Breast epithelium (tissue), 4 donors: ENCODE measurements at places on chromosomes 7 and 10. TPM values are rescaled to one million over a fixed set of nuclear protein-coding genes. Genes with fewer than 3 reads are reported as not detected.

RABGEF1 gene
- 33.4 TPM for total RNA-seq

DNA sequence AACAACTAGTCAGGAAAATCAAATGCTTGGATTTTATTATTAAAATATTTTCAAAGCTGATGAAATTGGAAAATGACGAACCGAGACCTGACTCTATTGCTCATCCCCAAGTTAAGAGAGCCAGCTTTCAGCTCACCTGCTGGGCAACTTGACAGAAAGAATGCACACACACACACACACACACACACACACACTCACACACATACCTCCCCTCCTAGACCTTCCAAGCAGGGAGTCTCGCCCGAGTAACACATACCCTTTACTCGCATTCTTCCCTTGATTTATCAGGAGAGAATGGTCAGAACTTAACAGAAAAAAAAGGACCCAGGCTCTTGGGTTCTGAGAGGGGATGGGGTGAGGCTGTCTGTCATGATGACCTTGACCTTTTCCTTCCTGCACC, 19.1 kb downstream of the GPRIN2 start:
- no peak overlapping the region for H3K27ac ChIP-seq
- no peak for DNase-seq
- no peaks in the 10 kb centered on the region for H3K36me3 ChIP-seq
- H3K4me1 ChIP-seq: no peaks in the 10 kb centered on the region
- no peaks in the 10 kb centered on the region for H3K27me3 ChIP-seq

DNA sequence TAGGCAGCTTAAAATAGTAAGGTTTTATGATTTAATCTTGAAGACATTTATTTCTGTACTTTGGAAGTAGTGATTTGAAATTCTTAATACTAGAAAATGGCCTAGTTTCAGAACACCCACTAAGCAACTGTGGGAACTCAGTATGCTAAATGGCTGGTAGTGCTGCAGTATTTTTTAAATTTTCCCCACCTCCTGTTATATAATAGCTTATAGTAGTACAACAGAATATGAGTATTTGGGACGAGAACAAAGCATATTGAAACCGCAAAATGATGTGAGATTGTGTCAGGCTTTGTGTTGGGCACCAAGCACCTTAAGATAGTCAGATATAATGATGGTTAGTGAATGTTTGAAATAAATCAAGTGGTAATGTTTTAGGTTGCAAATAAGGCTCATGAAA, 8.1 kb downstream of the SHOC2 start:
- no peaks in the 10 kb centered on the region for H3K4me1 ChIP-seq
- no peak overlapping the region for H3K4me3 ChIP-seq
- DNase-seq: no peak
- no peaks in the 10 kb centered on the region for H3K27me3 ChIP-seq

CWF19L1 gene
- 22.6 TPM for total RNA-seq

MGAM2 gene
- total RNA-seq: 2.3 TPM

GRCh38 chr10:123415523-123415922, 250.6 kb upstream of the GPR26 start:
- no peaks in the 10 kb centered on the region for H3K27me3 ChIP-seq
- no peaks in the 10 kb centered on the region for H3K4me1 ChIP-seq
- no peaks in the 10 kb centered on the region for H3K36me3 ChIP-seq
- H3K4me3 ChIP-seq: no peak overlapping the region

DNA sequence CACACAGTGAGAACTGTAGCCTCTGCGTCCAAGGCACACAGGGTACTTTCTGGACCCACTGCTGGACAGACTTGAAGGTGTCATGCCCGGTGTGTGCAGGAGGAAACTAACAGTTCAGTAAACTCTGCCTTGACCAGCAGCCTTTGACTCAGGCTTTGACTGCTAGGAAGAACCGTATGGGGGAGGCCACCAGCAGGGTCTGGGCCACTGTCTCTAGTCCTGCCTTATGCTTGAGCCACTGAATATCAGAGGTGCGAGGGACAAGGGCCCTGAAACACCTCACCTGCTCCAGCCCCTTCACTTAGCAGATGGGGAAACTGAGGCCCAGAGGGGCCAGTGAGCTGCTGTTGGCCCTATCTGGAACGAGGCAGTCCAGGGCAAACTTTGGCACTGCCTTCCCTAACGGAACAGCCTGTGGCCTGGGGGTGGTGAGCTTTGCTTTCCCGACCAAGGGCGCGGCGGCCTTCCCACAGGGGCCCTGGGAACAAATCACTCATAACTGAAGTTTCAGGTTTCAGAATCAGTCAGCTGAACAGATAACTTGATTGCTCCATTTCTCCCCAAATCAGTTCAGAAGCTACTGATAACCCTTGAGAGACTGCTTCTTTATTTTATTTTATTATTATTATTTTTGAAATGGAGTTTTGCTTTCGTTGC, 130.0 kb downstream of the FAM53B start:
- no peak overlapping the region for H3K4me3 ChIP-seq
- H3K27ac ChIP-seq: no peak overlapping the region
- H3K4me1 ChIP-seq: no peaks in the 10 kb centered on the region
- no peaks in the 10 kb centered on the region for H3K36me3 ChIP-seq
- no peak for DNase-seq
- no peaks in the 10 kb centered on the region for H3K27me3 ChIP-seq

DNA sequence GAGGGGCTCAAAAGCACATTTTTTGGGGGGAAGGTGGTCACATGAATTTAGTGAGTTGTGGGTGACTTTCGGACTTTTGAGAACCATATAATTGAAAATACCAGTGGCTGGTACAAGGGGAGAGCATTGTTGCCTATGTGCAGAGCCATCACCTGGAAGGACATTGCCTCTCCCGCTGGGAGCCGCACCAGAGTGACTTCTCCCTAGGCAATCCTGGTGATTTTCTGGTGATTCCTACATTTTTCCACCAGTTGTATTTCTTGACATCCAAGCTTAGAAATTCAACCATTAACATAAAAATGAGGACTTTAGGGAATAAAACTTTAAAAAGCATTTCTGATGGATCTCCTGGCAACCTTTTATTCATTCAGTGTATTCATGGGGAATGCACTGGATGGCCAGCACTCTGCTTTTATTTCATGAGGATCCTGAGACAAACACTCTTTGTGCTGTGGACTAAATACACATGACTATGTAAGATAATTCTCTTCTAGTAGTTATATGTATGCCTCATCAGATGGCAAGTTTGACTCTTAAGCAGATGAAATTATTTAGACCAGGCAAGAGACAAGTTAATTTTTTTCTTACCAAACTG, 41.8 kb upstream of the MKI67 start:
- H3K4me3 ChIP-seq: no peak overlapping the region
- H3K36me3 ChIP-seq: no peaks in the 10 kb centered on the region
- H3K27me3 ChIP-seq: peaks cover 8% of the 10 kb centered on the region
- DNase-seq: no peak
- no peaks in the 10 kb centered on the region for H3K4me1 ChIP-seq

DNA sequence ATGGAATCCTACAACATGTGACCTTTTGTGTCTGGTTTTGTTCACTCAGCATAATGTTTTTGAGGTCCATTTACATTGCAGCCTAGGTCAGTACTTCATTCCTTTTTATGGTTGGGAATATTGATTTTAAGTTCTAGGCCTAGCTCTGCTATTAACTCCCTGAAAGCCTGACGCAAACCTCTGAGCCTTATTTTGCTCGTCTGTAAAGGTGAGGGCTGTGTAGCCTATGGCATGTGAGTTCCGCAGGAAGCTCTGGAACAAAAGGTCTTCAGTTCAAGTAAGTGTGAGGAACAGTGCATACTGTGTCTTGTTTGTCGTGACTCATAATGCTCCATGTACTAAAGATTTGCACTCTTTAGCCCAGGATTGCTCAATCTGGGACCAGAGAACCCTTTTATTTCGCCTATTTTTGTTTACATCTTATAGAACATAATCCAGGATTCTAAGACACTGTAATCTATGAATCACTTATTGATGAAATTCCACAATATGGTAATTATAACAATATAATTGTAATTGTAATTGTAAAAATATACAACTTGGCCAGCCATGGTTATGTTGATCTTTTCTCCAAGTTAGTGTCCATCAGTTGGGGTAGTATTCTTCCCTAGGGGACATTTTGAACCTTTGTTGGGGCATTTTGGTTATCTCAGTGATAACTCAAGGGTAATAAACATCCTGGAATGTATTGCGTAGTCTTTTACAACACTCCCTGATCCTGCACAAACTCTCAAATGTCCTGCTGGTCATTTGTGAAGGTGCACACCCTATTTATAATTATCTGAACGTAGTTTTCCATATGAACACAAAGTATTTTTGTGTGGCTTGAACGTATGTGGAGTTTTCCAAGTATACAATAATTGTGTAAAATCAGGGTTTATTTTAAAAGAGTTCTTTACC, 184.7 kb downstream of the VTI1A start:
- DNase-seq: no peak
- H3K36me3 ChIP-seq: no peaks in the 10 kb centered on the region
- no peak overlapping the region for H3K4me3 ChIP-seq
- H3K27ac ChIP-seq: no peak overlapping the region
- no peaks in the 10 kb centered on the region for H3K4me1 ChIP-seq

DNA sequence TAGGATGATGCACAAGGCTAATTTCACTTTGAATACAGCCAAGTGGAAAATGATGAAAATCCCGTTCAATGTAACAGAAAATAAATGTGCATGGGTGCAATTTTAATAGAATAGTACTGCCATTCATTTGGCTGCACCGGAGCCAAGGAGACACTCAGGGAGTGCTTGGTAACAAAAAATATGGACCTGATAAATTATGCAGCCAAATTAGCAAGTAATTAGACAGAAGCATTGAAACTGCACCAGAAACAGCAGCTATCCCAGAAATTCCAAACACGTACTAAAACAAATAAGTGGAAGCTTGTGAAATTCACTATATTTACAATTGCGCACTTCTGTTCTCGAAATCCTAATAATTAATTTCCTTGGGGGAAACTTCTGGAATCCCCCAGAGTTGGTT, 31.5 kb downstream of the ST8SIA6 start:
- no peaks in the 10 kb centered on the region for H3K36me3 ChIP-seq
- no peak for DNase-seq
- H3K27me3 ChIP-seq: no peaks in the 10 kb centered on the region
- H3K4me3 ChIP-seq: no peak overlapping the region
- H3K4me1 ChIP-seq: no peaks in the 10 kb centered on the region
- H3K27ac ChIP-seq: no peak overlapping the region

FBXL13 gene
- total RNA-seq: 1.1 TPM

- no peaks in the 10 kb centered on the region for H3K4me1 ChIP-seq
- H3K36me3 ChIP-seq: no peaks in the 10 kb centered on the region
- H3K27me3 ChIP-seq: no peaks in the 10 kb centered on the region
- H3K27ac ChIP-seq: no peak overlapping the region
- H3K4me3 ChIP-seq: no peak overlapping the region
Observed at GRCh38 chr7:71186535-71187057, 54.7 kb downstream of the GALNT17 start.

- H3K27me3 ChIP-seq: peaks cover 6% of the 10 kb centered on the region
- no peaks in the 10 kb centered on the region for H3K36me3 ChIP-seq
- DNase-seq: no peak
- H3K4me3 ChIP-seq: peak within 1 kb of the TSS; percentile 27
- no peaks in the 10 kb centered on the region for H3K4me1 ChIP-seq
Observed at GRCh38 chr10:70672165-70673042, at the start of gene ADAMTS14. ADAMTS14 (plus strand) TSS chr10:70672506; CDS start chr10:70672803, 297 bp downstream.

- H3K27me3 ChIP-seq: peaks cover 16% of the 10 kb centered on the region
- no peaks in the 10 kb centered on the region for H3K36me3 ChIP-seq
- no peak for DNase-seq
- H3K27ac ChIP-seq: no peak overlapping the region
Observed at GRCh38 chr7:65265933-65266519, 107.6 kb upstream of the ZNF92 start.

DNA sequence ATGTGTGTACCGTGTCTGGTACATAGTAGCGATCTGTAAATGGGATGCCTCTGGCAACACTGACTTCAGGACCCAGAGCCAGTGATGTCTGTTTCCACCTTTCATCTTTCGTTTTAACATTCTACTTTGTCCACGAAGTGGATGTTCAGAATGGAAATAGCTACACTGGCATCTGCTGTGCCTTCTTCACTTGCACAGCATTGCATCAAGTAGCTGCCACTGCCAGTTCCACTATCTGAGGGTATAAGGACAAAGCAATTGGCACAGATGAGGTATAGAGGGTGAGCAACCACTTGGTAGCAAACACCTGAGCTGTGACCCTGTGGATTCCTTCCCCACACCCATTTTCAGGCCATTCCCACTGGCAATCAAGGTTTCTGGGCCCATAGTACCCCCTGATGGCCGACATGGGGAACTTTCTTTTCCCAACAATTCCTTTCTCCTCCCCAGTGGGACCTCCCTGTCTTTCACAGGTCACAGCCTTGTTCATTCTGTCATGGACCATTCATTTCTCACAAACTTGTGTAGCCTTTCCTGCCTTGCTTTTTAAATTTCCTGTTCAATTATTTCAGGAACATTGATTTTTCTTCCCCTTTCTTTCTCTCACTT, 4.0 kb downstream of the ITGA8 start:
- no peak overlapping the region for H3K27ac ChIP-seq
- no peaks in the 10 kb centered on the region for H3K36me3 ChIP-seq
- peaks cover 28% of the 10 kb centered on the region for H3K27me3 ChIP-seq
- no peaks in the 10 kb centered on the region for H3K4me1 ChIP-seq
- no peak for DNase-seq
- H3K4me3 ChIP-seq: no peak overlapping the region

TAF3 gene
- total RNA-seq: 9.2 TPM
